Suppressor macrophage (primary cell): ENCODE measurements at places on chromosomes 2 and 18.

- peak; percentile 0 for DNase-seq
Measured at GRCh38 chr18:79540161-79540903, 139.3 kb upstream of the CTDP1 start.

DNA sequence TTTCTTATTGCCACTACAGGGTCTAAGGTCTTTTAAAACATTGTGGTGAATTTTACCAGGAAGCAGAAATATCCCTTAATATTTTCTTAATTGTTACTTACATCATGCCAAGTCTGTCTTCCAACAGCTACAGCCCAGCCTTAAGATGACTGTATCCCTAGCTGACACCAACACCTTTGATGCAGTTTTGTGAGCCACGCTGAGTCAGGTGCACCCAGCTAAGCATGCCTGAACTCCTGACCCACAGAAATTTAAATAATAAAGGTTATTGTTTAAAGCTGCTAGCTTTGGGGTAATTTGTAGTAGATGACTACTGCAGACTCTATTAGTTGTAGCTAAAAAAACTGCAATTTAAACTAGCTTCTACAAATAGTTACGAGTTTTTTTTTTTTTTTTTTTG, 1757.9 kb upstream of the LRRTM1 start:
- no peak for DNase-seq

GRCh38 chr18:44682871-44683221, 2.2 kb downstream of the SETBP1 start:
- DNase-seq = no peak

DNA sequence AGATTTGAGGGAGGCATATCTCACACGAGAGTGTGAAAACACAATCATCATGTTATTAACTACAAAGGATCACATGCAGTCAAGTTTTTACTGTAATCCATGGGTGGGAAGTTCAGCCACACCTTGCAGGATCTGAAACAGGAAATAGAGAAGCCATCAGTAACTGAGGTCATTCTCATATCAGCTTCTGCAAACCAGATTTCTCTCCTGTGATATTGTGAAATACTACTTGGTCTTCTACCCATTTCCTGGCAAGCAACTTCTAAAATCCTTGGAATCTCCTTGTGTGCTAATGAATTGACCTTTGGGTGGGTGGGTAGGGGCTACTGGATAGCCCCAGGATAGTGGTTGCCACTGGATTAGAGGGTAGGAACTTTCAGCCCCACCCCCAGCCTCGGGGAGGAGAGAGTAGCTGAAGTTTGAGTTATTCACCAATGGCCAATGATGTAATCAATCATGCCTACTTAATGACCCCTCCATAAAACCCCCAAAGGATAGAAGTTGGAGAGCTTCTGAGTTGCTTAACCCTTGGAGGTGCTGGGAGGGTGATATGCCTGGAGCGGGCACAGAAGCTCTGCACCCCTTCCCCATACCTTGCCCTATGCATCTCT, 25.6 kb upstream of the TGIF1 start:
- peak; percentile 18 for DNase-seq

DNA sequence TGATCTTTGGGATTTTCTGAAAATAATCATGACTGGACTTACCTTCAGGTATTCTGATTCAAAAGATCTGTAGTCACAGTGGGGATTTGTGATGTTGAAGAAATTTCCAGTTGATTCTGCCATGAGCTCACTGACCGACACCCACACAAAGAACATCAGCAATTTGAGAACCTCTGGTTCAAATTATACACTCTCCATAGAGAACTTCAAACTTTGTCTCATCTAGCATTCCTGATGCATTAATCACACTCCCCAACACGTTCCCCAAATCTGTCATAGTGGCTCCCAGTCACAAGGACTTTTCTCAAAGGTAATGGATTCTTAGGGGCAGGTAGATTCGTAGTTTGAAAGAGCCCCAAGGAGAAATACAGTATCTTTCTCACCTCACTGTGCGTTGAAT, 584.3 kb downstream of the FBXO15 start:
- no peak for DNase-seq

DNA sequence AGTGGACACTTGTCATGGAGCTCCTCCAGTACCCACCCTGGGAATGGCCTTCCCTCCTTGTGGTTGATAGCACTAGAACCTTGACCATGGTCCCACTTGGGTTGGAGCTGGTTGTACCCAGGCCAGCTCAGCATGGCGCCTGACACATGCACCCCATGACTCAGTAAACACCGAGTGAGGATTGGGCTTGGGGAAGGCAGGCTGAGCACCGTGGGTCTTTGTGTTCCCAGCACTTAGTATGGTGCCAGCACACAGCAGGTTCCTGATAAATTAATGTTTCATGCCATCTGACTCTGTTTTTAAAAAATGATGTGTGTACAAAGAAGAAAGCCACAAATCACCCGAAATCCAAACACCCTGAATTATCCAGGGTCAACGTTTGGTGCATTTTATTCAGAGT, 69.8 kb downstream of the CIB4 start:
- no peak for DNase-seq

DNA sequence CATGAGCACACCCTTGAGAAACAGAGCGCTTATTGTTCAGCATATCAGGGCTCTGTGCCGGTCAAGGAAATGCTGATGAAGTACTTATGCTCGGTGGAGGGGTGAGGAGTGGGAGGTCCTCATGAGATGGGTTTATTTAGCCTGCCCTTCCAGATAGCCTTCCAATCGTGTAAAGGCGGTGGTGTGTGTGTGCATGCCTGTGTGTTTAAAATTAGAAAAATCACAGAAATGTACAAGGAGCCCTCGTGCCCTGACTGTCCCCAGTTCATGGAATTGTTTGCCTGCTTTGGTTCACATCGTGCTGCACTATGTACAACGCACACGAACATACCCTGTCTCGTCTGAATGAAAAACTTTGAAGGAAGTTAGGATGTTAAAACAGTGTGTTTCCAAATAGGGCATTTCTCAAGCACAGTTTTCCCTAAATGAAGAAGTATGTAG, 158.6 kb downstream of the AQP4 start:
- peak; percentile 33 for DNase-seq

DNA sequence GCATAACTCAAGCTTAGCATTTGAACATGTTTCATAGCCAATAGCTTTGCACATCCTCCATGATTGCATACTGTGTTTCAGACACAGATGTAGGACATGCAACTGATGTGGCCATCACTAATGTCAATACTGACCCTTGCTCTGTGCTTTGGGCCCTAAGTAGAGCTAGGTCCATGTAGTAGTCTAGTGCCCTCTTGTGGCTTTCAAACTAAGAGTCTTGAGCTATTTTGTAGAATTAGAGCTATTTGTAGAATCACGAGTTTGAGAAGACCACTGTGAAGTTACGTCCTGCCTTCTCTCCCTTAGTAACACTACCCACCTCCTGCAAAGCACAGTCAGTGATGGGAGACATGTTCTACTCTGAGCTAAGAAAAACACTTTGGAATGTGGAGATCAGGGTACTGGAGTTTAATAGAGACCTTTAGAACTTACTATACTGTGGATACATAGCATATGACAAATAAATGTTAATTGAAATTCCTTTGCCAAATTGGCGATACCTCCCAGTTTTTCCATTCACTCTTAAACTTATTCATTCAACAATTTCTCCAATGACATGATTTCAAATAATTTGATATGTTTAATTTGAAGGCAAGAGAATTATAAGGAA, 306.5 kb upstream of the TNP1 start:
- DNase-seq = peak; percentile 78

GRCh38 chr2:240435948-240436682, 652 bp downstream of the GPC1 start:
- peak; percentile 14 for DNase-seq

DNA sequence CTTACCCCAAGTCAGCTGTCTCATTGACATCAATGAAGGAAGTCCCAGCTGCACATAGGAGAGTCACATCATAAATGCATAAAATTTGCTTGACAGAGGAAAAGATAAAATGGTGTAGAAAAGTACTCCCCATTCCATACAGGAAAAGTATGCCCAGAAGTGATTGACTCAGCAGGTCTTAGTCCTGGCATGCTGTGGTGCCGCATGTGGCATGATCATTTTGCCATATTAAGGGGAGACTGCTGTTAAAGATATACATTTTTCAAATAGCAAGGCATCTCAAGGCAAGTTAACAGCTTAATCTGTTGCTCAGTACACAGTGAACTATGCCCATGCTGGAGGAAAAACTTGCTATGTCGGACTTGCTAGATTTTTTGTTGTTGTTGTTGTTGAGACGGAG, 8.1 kb downstream of the COPS7B start:
- no peak for DNase-seq

- no peak for DNase-seq
Measured at GRCh38 chr18:58955001-58955400, 90.3 kb downstream of the ZNF532 start.

GRCh38 chr2:158011055-158011771, 90.5 kb upstream of the UPP2 start:
- DNase-seq = peak; percentile 35

- DNase-seq = peak; percentile 37
Measured at GRCh38 chr2:85324639-85325465, 2.9 kb downstream of the TGOLN2 start.

GRCh38 chr18:5173236-5173635, 23.8 kb downstream of the AKAIN1 start:
- DNase-seq = no peak

GRCh38 chr2:65035351-65035943, 20.8 kb upstream of the CEP68 start:
- DNase-seq = no peak

- no peak for DNase-seq
Measured at GRCh38 chr2:165248238-165248637, 9.0 kb downstream of the SCN2A start.

DNA sequence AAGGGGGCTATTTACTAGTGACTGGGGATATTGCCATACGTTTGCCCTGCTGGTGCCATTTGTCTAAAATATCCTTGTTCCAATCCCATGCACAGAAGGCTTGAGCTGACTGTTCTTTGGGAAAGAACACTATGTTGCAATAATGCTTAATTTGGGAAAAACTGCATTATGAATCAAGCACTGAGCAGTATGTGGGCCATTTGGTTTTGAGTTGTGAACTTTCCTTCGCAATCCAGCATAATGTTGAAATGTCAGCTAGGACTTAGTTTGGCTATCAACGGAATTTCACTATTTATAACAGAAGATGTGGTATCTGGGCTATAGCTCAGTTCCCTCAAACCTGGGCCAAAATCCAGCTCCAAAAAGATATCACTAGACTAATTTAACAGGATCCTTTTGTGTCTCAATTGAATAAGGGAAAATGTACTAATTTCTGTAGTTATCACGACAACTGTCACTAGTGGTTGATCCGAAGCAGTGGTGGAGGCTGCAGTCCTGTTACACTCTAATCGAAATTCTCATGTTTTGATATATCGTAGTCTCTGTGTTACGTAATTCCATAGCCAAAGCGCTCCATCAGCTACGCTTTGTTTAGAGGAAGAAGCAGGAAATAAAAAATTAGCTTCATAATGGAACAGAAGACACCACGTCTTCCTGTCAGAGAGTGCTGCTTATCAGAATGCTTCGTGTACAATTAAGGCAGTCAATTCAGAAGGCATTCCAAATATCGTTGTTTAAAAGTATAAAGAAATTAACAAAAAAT, 686.8 kb upstream of the SALL3 start:
- no peak for DNase-seq

DNA sequence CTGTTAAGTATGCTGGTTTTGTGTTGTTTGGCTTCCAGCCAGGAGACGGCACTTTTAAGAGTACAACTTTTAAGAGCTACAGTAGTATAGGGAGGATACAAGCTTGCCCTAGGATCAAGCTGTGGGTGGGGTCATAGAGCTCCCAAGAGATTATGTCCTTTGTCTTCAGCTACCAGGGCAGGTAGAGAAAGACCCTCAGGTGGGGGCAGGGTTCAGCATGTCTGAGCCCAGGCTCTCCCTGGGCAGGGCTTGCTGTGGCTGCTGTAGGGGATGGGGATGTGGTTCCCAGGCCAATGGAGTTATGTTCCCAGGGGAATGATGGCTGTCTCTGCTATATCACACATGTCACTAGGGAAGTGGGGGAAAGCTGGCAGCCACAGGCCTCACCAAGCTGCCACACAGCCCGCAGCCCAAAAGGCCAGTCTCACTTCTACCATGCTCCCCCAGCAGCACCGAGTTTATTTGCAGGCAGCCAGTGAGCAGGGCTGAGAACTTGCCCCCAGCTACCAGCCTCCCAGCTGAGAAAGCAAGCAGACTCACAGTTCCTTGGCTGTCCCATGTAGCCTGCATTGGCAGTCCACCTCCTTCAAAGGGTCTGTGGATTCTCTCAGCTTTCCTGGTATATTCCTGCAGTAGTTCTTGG, 105.7 kb upstream of the ERBB4 start:
- no peak for DNase-seq
